Kidney (tissue), 22 donors: ENCODE measurements at places on chromosomes 16 and 17. TPM values are rescaled to one million over a fixed set of nuclear protein-coding genes. Genes with fewer than 3 reads are reported as not detected.

DNA sequence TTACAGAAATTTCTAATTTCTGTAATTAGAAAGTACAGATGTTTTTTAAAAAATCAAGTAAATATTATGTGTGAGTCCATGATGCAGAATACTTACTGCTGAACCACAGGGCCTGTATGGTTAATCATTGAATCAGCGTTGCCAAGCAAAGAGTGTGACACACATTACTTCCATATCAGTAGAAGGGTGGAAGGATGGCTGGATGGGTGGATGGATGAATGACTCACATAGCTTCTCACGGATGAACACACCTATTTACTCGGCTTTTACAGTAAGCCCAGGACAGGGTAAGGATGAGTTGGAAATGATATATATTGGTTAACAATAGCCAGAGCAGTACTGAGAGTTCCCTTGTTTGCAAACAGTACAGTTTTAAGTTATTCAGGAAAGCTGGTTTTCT lies 495.9 kb upstream of the RBFOX1 start:
- no peak for DNase-seq

GRCh38 chr17:48455791-48456190 lies 25.8 kb upstream of the SKAP1 start:
- no peak for DNase-seq

- no peak for DNase-seq
Observed at GRCh38 chr17:14205992-14206461, 30.6 kb downstream of the CDRT15 start.

DNA sequence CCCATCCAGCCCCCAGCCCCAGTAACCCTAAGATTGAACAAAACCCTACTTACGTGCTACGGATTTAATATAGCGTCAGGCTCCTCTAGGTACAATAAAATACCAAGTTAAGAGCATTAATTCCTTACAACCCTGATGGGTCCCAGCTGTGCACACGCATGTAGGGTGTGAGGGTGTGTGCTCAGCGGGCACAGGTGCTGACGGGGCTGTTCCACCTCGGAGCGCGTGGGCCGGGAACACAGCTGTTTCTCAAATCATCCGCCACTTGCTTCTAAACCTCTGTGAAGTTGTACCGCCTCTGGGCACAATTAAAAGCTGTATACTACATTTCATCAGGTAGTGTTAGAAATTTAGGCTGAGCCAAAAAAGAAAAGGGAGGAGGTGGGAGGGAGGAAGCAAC lies 478.6 kb downstream of the MAF start:
- peak; percentile 69 for DNase-seq

Gene AGRP
- 2.7 TPM for polyA plus RNA-seq

Gene GP1BA
- polyA plus RNA-seq: not detected

Gene CASKIN1
- 0.30 TPM for polyA plus RNA-seq
